ENCODE measurements at places on chromosomes 16 and 17.

DNA sequence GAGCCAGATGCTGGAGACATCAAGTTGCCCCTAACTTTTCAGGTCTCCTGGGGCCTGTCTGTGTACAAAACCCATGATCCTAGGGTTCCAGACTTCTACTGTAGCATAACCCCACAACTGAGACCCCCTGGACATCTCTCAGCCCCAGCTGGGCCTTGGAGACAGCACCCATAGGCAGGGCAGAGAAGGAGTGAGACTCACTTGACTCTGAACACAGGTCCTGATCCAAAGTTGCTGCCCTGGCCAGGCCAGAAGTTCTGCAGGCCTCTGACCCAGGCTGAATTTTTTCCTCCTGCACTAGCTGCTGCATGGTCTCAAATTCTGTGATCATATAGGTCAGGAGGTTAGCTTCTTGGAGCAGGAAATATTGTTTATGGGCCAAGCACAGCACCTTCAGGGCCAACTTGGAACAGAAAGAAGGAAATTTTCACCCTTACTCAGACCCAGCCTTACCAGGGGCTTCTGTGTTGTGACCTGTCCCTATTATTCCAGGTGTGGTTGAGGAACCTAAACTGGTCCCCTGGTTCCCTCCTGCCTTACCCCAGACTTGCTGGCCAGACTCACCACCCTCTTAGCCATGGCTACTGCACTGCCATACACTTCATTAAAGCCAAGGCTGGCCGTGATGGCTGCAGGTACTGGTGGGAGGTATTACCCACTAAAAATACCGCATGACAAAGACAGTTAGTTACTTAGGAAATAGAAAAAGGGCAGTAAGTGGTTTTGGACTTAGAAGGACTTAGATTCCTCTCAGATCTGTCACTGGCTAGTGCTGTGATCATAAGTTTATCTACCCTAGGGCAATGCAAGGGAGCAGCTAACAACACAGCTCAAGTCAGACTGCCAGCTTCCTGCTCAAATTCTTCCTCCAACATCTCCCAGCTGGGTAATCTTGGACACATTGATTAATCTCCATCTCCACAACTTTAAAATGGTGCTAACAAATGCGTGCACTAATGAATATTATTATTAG is 2180.1 kb downstream of the TP53TG3F start:
- DNase-seq: peak; percentile 70

- DNase-seq: no peak
These were observed 32.2 kb downstream of the HS3ST3A1 start for GRCh38 chr17:13569398-13570123.

DNA sequence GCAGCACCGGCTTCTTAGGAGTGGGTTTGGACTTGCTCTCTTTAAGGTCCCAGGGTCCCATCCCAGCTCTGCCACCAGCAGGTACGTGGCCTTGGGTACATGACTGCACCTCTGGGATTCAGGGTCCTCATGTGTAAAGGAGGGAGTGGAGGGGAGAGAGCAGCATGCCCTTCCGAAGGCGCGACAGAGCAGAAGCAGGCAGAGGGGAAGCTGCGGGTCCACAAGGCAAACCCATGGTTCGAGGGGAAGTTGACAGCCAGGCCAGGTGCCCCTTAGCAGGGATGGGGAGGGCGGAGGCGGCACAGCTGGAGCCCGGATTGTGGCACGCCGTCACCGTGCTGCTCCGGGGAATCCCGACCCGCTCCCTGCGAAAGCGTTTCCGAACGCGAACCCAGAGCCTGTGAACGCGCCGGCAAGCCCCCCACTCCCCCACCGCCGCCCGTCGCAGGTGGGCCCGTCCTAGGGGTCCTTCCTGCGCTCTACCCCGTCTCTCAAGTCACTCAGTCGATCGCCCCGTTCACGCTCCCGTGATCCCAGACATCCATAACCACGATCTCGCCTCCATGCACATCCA is 4.1 kb upstream of the TBX2 start:
- no peak for DNase-seq

GRCh38 chr16:74449470-74449869 is 28.2 kb upstream of the CLEC18B start:
- DNase-seq: no peak

DNA sequence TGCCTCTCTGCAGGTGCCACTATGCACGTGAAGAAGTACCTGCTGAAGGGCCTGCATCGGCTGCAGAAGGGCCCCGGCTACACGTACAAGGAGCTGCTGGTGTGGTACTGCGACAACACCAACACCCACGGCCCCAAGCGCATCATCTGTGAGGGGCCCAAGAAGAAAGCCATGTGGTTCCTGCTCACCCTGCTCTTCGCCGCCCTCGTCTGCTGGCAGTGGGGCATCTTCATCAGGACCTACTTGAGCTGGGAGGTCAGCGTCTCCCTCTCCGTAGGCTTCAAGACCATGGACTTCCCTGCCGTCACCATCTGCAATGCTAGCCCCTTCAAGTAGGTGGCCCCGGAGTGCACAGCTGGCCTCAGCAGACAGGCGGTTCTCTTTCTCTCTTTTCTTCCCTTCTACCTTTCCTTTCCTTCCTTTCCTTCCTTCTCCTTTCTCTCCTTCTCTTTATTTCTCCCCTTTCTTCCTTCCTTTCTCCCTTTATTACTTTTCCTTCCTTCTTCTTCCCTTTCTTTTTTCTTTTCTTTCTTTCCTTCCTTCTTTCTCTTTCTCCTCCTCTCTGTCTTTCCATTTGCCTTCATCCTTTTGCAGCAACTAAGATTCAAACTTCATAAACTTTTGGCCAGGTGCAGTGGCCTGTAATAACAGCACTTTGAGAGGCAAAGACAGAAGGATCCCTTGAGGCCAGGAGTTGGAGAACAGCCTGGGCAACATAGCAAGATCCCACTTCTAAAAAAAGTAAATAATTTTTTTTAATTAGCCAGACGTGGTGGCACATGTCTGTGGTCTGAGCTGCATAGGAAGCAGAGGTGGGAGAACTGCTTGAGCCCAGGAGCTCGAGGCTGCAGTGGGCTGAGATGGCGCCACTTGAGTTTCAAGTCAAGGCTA is 46.7 kb downstream of the SCNN1B start:
- no peak for DNase-seq

DNA sequence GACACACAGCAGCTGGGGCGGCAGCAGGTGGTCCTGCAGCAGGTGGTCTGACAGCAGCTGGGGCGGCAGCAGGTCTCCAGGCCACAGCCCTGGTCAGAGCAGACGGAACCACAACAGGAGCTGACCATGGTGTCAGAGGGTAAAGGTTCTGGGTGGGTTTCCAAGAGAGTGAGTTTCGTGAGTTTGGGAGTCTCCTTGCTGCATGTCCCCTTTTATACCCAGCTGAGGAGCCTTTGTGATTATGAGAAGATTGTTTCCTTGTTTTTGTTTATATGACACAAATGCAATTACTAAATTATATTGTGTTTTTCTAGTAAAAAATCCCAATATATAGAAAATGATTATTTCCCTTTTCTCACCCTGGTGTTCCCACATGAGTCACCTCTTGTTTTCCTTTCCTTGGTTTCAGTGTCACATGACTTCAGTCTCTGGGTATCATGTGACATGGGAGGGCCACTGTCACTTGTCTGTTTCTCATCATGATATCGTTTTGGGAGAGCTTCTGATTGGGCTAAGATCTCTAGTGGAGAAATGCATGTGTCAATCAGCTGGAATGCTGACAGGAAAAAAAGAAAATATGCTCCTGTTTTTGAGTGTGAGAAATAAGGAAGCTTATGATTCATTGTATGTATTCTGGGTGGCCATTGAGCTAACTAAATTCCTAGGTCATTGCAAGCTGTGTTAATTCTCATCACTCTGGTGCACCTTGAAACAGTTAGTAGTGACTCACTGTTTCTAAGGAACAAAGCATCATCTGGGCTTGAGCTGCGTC is at the start of gene KRTAP4-6:
Gene KRTAP4-6 (minus strand): TSS at position 185 of the 772 bp plus-strand sequence. CDS start 57 bp downstream, at position 128.
- no peak for DNase-seq

GRCh38 chr16:84196727-84197394 is 5.9 kb downstream of the ADAD2 start:
- DNase-seq: no peak

GRCh38 chr16:25566183-25566582 is 125.6 kb upstream of the HS3ST4 start:
- no peak for DNase-seq

DNA sequence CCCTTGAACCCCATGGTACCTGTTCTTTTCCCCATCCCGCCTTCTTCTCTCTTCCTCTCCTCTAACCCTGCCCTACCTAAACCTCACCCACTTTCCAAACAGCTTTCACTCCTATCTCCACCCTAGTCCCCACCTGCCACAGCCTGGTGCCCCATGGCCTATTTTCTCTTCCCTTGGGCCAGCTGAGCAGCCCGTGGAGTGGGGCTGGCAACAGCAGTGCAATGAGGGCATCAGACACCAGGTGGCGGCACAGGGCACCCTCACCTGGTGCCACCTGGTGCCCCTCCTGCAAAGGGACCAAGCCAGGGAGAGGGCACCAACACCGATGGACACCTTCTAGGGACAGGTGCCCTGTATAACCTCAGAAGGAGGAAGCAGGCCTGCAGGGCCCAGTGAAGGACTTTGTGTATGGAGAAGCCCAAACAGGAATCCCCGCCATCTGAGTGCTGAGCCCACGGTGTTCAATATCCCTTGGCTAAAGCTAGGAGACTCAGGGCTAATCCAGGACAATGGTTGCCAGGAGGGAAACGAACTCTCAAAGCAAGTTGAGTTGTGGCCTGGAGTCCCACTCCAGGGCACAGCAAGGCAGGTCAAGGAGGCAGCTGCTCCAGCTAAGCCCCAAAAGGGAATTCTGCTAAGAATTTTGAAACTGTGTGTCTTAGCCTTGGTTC is 4.0 kb upstream of the ABCC3 start:
- DNase-seq: no peak

GRCh38 chr16:87464691-87465300 is 28.0 kb downstream of the ZCCHC14 start:
- no peak for DNase-seq

- no peak for DNase-seq
These were observed 140.9 kb downstream of the MRTFB start for GRCh38 chr16:14211856-14212543.

- DNase-seq: no peak
These were observed 240.7 kb downstream of the ZFHX3 start for GRCh38 chr16:72807245-72807644.

GRCh38 chr16:87855852-87856715 is 13.2 kb downstream of the SLC7A5 start:
- no peak for DNase-seq

DNA sequence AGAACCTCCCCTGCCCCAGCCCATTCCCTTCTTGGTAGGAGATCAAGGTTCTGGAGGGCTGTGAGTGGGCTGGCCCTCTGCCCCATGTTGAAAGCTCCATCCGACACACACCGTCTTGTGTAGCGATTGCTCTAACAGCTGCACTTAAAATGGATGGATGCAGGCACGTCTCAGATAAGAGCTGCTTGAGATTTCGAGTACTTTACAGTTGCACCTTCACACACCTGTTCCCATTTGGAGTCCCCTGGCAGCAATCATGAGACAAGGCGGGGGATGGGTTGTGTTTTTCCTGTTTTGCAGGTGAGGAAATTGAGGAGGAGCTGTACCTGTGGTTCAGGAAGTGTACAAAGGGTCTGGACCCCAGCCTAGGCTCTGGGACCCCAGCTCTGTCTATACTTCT is 25.6 kb upstream of the TAC4 start:
- no peak for DNase-seq

DNA sequence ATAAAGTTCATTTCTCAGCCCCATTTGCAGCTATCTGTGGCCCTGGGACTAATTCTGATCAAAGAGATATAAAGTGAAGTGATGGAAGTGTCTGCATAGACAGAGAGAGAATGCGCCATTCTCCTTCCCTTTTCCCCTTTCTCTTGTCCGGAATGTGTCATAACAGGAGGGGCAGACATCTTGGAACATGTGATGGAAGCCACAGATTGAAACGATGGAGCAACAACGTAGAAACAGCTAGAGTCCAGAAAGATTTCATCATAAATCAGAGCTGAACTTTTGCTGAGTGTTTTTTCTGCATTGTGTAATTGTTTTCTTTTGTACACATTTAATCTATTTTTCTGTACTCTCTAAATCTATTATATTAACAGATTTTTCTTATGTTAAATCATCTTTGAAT is 11.3 kb downstream of the ASGR1 start:
- no peak for DNase-seq
